NCI-H748 treated with DMSO at 0.1 percent for 48 hours (cell line): ENCODE measurements at places on chromosomes 16 and 17.

- no peak for DNase-seq
These were observed 132.6 kb downstream of the ZNF778 start for GRCh38 chr16:89349947-89350633.

- no peak for DNase-seq
These were observed 50.7 kb upstream of the SIAH1 start for GRCh38 chr16:48435906-48436305.

- peak; percentile 91 for DNase-seq
These were observed at the start of gene PPM1E for GRCh38 chr17:58755577-58756245. Gene PPM1E (plus strand): TSS chr17:58755854.

DNA sequence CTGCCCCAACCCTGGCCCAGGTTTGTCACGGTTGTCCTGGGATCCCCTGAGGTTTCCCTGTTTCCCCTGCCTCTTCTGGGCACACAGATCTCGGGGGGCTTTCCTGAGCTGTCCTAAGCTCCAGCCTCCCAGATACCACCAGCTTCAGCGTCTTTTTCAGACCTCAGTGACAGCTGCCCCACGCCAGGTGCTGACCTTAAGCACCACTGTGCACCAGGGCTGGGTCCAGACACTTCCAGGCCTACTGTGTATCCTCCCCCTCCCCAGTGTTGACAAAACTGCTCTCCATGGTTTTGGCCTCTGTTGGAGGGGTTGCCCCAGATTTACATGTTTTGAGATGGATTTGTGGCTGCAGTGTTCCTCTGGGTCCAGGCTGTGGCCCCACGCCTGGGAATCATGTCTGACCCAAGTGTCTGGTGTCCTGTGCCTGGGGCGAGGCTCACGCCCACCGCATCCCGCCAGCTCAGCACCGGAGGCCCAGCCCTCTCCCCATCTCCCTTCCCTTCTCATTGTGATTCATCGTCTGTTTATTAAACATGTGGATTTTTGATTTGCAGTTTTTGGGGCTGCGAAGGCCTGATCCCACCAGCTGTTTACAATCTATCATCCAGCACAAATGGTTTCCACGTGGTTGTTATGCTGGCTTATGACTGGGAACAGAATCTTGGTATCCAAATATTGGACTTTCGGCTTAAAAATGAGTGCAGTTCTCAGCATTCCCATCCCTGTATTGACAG is 82.1 kb downstream of the METRNL start:
- no peak for DNase-seq
